ENCODE measurements at places on chromosomes 2 and 18.

GRCh38 chr2:196131384-196131937, 39.9 kb downstream of the STK17B start:
- no peak for DNase-seq

- no peak for DNase-seq
Measured at GRCh38 chr18:48219037-48219809, 190.0 kb downstream of the ZBTB7C start.

DNA sequence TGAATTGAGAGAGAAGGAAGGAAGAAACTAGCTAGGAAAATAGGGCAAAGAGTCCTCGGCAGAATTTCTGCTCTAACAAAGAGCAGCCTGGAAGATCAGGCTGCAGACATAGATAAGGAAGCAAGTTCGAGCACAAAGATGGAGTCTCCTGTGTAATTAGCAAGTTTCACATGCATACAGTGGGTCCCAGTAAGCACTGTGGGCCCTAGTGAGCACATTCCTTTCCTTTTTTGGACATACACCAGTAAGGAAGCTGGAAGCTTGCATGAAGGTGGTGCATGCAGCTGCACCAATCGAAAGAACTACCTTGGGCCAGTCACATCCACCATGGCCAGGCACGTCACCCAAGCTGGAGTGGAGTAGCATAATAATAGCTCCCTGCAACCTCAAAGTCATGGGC, 109.7 kb downstream of the NOL4 start:
- no peak for DNase-seq

DNA sequence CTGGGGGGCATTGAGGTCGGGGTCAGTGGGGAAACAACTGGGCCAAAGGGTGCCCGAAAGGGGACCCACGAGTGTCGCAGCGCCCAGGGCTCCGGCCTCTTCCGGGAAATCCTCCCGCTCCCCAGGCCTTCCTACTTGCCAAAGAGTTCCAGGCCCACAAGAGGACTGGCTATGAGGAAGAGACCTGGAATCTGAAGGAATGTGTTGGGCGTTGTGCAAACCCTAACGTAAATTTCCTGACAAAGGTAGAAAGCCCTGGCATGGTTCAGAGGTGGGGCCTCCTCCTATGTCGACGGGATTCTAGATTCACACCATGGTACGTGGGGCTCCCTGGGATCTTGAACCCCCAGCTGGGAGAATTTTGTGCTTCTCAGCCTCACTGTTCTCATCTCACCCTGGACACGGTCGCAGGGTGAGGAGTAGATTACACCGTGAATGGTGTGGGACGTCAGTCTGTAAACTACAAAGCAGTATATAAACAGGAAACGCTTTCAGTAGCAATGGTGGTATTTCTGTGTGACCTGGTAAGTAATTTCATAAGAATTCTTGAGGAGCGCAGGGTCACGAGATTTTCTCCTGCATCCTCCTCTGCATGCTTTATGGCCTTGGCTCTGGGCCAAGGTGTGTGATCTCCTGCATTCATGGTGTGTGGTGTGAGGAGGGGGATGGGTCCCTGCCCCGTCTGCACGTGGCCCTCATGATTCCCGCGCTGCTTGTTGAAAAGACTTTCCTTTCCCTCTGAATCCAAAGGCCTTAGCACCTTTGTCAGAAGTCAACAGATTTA, 868 bp downstream of the HSBP1L1 start:
- DNase-seq: peak; percentile 76

DNA sequence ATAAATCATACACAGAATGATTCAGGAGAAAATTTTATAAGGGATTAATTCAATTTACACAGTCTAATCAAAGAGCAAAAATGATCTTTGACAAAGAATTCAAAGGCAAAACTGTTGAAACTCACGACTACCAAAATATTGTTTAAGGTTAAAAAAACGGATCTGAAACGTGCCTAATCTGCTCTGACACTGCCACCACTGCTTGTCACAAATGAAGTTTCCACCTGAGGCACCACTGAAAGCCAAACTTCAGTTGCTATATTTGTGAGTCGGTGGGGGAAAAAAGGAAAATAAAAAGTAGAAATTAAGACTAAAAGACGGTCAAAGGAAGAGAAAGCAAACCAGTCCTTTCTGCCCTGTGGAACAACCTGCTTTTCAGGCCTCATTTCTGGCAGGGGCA, 140.6 kb upstream of the DNMT3A start:
- DNase-seq: no peak

GRCh38 chr18:22840606-22841144, 92.5 kb upstream of the RBBP8 start:
- no peak for DNase-seq

DNA sequence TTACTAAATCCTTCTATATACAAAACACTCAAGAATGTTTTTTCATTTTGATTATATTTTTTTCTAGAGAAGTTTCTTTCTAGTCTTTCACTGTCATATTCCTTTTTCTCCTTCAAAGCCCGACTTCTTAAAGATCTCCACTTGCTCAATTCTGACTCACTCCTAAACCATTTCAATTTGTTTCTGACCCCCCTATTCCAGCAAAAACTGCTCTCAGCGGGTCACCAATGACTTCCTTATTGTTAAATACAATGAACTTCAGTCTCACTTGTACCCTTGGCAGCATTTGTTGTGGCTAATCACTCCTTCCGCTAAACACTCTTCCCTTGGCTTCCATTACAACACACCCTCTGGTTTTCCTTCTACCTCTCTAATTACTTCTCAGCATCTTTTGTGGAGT, 111.1 kb upstream of the RBBP8 start:
- no peak for DNase-seq

DNA sequence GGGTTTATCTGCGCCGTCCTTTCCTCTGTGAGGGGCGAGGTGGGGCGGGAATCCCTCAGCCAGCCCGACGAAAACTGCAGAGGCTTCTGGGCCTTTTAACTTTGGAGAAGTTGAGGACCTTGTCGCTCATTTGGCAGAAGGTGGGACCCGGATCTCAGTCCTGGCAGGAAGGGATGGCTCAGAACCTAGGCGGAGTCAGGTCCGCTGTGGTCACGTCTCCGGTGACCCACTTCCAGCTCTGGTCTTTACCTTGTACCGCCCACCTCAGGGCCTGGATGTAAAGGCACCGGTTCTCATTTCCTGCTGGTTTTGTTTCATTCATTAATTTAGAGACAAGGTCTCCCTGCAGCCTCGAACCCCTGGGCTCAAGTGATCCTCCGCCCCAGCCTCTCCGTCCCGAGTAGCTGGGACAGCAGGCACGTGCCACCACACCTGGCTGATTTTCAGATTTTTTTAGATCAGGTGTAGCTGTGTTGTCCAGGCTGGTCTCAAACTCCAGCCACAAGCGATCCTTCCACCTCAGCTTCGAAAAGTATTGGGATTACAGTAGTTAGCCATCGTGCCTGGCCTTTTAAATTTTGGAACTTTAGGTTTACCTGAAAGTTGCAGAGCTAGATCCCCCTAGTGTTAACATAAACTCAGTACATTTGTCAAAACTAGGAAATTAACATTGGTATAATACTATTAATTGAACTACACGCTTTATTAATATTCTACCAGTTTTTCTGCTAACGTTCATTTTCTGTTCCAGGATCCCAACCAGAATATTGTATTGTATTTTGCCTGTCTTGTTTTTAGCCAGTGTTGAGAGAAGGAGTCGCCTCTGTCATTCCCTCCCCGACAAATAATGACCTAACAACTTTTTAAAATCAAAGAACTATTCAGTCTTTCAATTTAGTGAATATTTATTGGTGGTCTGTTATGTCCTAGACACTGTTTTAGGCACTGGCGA, 852 bp downstream of the POLI start:
- DNase-seq: no peak

GRCh38 chr2:39127973-39128372, 7.1 kb upstream of the SOS1 start:
- DNase-seq: no peak

GRCh38 chr2:200650195-200650594, 64.4 kb downstream of the AOX1 start:
- DNase-seq: no peak

- DNase-seq: no peak
Measured at GRCh38 chr2:9877726-9878125, 34.5 kb downstream of the TAF1B start.

DNA sequence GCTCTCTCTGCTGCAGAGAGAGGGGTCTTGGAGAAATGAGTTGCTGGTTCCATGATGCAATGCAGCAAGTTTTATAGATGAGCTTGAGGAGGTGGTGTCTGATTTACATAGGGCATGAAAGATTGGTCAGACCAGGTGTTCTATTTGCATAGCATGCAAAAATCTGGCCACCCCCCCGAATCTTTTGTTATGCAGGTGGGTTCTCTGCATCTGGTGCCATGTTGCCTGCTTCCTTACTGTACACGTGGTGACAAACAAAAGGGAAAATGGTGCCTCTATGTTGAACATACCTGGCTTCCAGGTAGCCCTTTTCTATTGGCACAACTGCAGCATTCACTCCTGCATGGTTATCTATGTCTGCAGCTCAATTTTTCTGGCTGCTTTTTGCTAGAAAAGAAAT, 169.4 kb downstream of the GALNT1 start:
- DNase-seq: no peak

GRCh38 chr18:62857263-62857976, 142.1 kb downstream of the PHLPP1 start:
- DNase-seq: no peak

DNA sequence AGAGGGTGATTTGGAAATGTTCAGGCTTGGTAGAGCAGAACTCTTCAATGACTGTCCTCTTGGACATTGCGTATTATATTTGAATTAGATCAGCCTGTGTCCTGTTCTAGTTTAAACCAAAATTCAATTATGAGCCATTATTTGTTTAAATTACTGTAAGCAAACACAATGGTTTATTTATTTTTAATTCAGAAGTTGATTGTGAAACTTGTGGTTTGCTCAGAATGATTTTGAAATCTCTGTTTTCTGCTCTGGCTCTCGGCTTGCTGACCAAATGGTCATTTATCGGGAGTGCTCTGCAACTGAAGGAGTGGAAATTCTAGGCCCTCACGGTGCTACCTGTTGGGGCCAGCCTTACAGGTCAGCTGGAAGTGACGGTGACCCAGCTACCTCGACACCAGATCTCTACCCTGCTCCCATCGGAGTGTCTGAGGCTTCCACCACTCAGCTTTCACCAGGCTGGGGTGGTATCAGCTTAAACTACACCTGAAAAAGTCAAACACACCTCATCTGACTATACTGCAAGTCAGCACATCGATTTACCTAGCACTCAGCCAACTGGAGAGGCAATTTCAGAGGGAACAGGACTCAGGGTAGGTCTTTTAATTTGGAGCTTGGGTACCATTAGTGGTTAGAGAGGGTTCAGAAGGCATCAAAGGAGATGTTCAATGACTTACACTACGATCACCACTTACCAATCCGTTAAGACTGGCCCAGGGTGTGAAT, 36.8 kb upstream of the GPD2 start:
- no peak for DNase-seq

DNA sequence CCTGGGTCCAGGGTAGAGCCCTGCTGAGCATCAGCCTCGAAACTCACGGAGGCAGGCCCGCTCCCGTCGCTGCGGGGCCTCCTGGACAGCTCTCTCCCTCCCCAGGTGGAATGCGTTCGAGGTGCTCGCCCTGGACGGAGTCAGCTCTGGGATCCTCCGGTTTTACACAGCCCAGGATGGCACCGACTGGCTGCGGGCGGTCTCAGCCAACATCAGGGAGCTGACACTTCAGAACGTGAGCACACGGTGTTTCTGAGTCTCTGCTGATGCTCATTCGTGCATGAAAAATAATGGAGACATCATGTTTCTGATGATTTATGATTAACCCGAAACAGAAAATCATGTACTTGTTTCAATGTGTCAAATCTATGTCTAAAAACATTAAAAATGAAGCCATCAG, 175.5 kb upstream of the TPO start:
- DNase-seq: no peak

DNA sequence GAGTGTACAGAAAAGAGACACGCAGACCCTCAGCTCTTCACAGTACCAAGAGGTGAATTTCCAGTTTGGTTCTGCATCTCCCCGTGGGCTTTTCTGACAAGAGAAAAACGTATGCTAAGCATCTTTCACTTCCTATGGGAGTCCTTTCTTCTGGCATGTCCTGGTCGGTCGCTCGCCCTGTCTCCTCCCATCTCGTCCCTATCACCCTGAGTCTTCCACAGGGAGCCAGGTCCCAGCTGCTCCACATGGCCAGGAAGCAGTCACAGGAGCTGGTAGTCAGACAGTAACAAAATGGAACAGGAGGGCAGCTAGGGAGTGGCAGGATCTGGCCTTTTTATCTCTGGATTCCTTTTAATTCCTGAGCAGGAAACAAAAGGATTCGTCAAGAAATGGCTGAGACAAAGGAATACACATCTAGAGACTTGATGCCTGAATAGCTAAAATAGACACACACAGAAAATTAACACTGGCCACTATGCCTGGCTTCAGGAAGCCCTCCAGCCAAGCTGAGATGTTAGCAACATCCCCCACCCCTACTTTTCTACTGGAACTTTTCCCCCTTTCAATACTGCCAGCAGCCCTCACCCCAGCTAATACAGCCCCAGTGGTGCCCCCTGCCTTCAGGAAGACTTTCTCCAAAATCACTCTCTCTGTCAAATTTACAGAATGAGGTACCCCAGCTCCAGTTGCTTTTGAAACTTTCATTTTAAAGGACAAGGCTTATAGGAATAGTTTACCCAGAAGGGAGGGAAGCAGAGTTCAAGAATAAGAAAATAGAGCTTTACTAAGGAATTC, 136.1 kb downstream of the DNER start:
- DNase-seq: no peak

DNA sequence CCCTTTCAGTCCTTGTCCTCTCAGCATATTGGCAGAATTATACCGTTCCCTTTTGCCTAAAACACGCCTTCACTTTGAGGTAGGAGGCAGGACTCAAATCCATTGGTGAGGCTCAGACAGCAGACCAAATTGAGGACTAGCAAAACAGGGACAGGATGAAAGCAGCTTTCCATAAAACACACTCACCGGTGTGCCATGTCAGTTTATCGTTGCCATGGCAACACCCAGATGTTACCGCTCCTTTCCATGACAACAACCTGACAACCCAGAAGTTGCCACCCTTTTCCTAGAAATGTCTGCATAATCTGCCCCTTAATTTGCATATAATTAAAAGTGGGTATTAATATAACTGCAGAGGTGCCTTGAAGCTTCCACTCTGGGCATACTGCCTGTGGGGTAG, 730.4 kb downstream of the METTL4 start:
- DNase-seq: no peak

DNA sequence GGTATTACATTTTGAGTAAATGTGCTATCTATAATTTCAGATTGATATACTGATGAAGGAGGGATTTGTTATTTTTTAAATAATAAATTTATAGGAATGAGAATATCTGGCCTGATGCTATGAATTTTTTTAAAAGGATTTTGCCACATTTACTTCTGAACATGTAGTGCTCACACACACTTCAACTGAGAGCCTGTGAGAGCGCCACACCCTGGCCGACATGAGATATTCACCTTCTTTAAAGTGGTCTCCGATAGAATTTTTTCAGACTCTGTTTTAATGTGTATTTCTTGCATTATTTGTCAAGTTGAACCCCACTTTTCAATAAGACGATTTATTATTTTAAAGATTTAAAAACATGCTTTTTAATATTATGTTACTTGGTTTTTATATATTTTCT, 813.3 kb downstream of the DCC start:
- no peak for DNase-seq

- DNase-seq: no peak
Measured at GRCh38 chr2:127598711-127599110, 47.2 kb upstream of the GPR17 start.

GRCh38 chr18:63144748-63145147, 174.8 kb downstream of the BCL2 start:
- no peak for DNase-seq

GRCh38 chr2:141079231-141079630, 1051.6 kb downstream of the LRP1B start:
- no peak for DNase-seq

GRCh38 chr18:10928011-10928771, 221.2 kb downstream of the PIEZO2 start:
- DNase-seq: no peak

GRCh38 chr2:218547978-218548377, 20.2 kb downstream of the USP37 start:
- DNase-seq: no peak

Measured in posterior vena cava (tissue), 2 donors.